ENCODE measurements at places on chromosomes 3 and 15. TPM values are rescaled to one million over a fixed set of nuclear protein-coding genes. Genes with fewer than 3 reads are reported as not detected.

DNA sequence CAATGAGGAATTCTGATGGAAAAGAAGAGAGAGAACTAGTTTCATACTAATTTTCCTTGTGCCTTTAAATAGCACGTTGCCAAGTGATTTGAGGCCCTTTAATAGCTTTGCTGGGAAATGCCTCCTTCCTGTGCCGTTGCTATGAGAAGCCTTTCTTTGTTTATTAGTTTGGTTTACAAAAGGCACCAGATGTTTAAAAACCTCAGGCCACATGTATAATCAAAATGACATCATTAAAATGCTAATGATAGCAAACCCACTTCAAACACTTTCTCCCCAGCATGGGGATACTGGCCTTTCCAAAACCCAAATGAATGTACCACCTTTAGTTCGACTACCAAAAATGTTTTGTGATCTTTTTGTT, 50.0 kb upstream of the TBC1D23 start:
- no peaks in the 10 kb centered on the region for H3K36me3 ChIP-seq
- no peak overlapping the region for H3K27ac ChIP-seq
- no peak overlapping the region for H3K4me3 ChIP-seq
- H3K4me1 ChIP-seq, result peaks cover 18% of the 10 kb centered on the region

KIAA1143 gene
- total RNA-seq, result 24.6 TPM

MESP2 gene
- 0.26 TPM for total RNA-seq

TRAIP gene
- 17.8 TPM for total RNA-seq

GRCh38 chr3:120875989-120876388, 32.0 kb upstream of the STXBP5L start:
- no peaks in the 10 kb centered on the region for H3K4me1 ChIP-seq
- peaks cover 16% of the 10 kb centered on the region for H3K27me3 ChIP-seq
- no peaks in the 10 kb centered on the region for H3K36me3 ChIP-seq
- DNase-seq, result no peak
- no peak overlapping the region for H3K4me3 ChIP-seq
- H3K27ac ChIP-seq, result no peak overlapping the region

DNA sequence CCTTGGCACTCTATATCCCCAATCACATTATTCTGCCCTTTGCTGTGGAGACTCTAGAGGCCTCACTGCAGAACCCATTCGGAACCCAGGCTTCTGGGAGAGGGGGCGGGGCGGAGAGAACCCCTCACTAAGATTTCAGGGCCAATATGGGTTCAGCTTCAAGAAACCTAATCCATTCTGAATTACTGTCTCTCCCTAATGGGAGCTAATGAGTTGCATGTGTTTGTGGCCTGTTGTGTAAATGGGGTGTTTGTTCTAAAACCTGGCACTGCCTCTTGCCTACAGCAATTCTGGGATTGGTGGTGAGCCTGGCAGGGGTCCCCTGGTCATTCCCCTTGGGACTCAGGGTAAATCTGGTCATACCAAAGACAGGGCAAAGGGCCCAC, 605 bp upstream of the RASL12 start:
- peaks cover 14% of the 10 kb centered on the region for H3K4me1 ChIP-seq
- peak overlapping the region; percentile 44 for H3K4me3 ChIP-seq
- H3K27ac ChIP-seq, result no peak overlapping the region
- no peaks in the 10 kb centered on the region for H3K27me3 ChIP-seq
- DNase-seq, result no peak
- H3K36me3 ChIP-seq, result no peaks in the 10 kb centered on the region

DNA sequence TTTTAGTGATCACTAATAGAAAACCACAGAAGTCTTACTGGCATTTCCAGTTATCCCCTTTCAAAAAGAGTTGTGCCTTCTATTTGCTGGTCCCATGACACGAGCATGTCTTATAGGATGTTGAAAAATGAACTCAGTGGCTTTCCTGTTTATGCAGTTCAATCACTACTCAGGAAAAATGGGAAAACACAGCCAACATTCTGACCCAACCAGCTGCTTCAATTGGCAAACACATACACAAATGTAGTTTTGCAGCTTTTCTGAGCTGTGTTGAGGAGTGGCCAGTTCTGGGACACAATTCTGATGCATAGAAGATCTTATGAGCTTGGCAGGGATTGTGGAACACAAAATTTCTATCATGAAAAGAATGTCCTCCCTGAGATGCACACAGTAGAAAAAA, 40.3 kb downstream of the FSTL1 start:
- H3K36me3 ChIP-seq, result peaks cover 12% of the 10 kb centered on the region
- no peak for DNase-seq
- no peaks in the 10 kb centered on the region for H3K4me1 ChIP-seq
- H3K4me3 ChIP-seq, result no peak overlapping the region

TIPARP gene
- 116 TPM for total RNA-seq

DNA sequence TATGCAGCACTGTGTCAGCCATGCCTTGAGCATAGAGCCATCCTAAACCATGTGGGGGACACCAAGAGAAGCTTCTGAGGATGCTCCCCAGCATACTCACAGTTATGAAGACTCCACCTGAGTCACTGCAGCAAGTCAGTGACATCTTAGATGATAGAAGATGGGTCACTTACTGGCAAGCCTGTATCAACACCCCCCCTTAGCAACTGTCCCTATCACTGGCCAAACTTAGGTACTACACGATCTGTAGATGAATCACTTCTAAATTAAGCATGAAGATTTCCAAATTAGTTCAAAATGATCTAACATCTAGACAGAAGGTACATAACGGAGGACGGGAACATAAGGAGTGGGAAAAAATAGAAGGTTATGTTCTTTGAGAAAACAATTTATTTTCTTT, 13.2 kb upstream of the LMCD1 start:
- no peak for DNase-seq
- no peak overlapping the region for H3K27ac ChIP-seq
- no peaks in the 10 kb centered on the region for H3K27me3 ChIP-seq
- no peaks in the 10 kb centered on the region for H3K4me1 ChIP-seq
- no peaks in the 10 kb centered on the region for H3K36me3 ChIP-seq

OIP5 gene
- 31.0 TPM for total RNA-seq

DNA sequence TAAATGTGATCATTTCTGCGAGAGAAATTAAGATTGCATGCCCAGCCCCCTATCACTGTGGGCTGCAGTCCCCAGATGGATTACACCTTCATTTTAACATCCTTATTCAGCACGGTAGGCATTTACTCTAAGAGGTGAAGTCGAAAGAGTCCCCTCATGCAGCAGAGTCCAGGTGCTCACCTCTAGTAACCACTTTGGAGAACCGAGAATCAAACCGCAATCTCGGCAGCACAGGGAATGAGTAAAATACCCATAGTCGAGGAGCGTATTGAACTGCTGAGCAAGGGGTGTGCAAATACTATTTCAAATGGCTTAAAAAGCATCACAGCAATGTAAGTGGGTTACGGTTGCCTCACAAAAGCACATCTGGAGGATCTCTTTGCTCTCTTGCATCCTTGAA, 298.6 kb upstream of the ICE2 start:
- DNase-seq, result no peak
- no peaks in the 10 kb centered on the region for H3K4me1 ChIP-seq
- H3K36me3 ChIP-seq, result no peaks in the 10 kb centered on the region
- no peak overlapping the region for H3K4me3 ChIP-seq

- peaks cover 15% of the 10 kb centered on the region for H3K27me3 ChIP-seq
- H3K4me1 ChIP-seq, result no peaks in the 10 kb centered on the region
- DNase-seq, result no peak
- H3K27ac ChIP-seq, result no peak overlapping the region
Observed at GRCh38 chr15:83898361-83898760, 244.4 kb downstream of the ADAMTSL3 start.

- peaks cover 61% of the 10 kb centered on the region for H3K4me1 ChIP-seq
- H3K4me3 ChIP-seq, result no peak overlapping the region
- no peaks in the 10 kb centered on the region for H3K27me3 ChIP-seq
- no peaks in the 10 kb centered on the region for H3K36me3 ChIP-seq
- H3K27ac ChIP-seq, result peak overlapping the region; percentile 62
Observed at GRCh38 chr3:177119829-177120228, 77.5 kb downstream of the TBL1XR1 start.

GRCh38 chr15:85723960-85724945, 70.5 kb downstream of the KLHL25 start:
- H3K27ac ChIP-seq, result no peak overlapping the region
- no peaks in the 10 kb centered on the region for H3K27me3 ChIP-seq
- H3K4me1 ChIP-seq, result no peaks in the 10 kb centered on the region
- no peak for DNase-seq

- peaks cover 25% of the 10 kb centered on the region for H3K27me3 ChIP-seq
- H3K27ac ChIP-seq, result no peak overlapping the region
- no peak overlapping the region for H3K4me3 ChIP-seq
- H3K4me1 ChIP-seq, result no peaks in the 10 kb centered on the region
- H3K36me3 ChIP-seq, result no peaks in the 10 kb centered on the region
Observed at GRCh38 chr3:187626581-187626980, 43.6 kb downstream of the SST start.

TMEM212 gene
- not detected for total RNA-seq

DNA sequence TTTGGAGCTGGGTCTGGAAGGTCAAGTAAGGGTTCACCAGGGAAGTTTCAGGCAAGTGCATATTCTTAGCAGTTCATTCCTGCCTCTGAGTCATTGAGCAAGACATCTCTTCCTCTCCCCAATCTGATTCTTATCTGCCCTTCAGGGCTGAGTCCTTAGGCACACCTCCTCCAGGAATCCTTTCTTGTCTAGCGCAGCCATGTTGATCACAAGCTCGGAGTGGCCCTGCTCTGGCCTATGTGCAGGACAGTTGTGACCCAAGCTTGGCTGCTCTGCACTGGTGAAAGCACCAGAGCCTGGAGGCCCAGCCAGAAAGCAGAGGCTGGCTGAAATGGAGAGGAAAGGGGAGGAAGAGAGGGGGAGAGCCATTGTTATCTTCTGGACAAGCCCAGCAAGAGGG, 30.9 kb upstream of the MRPS22 start:
- H3K36me3 ChIP-seq, result no peaks in the 10 kb centered on the region
- H3K4me3 ChIP-seq, result no peak overlapping the region
- no peaks in the 10 kb centered on the region for H3K27me3 ChIP-seq
- no peaks in the 10 kb centered on the region for H3K4me1 ChIP-seq
- no peak overlapping the region for H3K27ac ChIP-seq
- DNase-seq, result no peak

GRCh38 chr15:31367021-31367729, 40.5 kb downstream of the KLF13 start:
- H3K27ac ChIP-seq, result no peak overlapping the region
- no peaks in the 10 kb centered on the region for H3K36me3 ChIP-seq
- no peaks in the 10 kb centered on the region for H3K27me3 ChIP-seq
- peak; percentile 49 for DNase-seq
- peaks cover 24% of the 10 kb centered on the region for H3K4me1 ChIP-seq

GRCh38 chr3:143298886-143299535, 179.4 kb downstream of the CHST2 start:
- H3K36me3 ChIP-seq, result no peaks in the 10 kb centered on the region
- H3K4me1 ChIP-seq, result no peaks in the 10 kb centered on the region
- no peaks in the 10 kb centered on the region for H3K27me3 ChIP-seq
- DNase-seq, result no peak
- H3K27ac ChIP-seq, result no peak overlapping the region

GRCh38 chr3:173055228-173055933, 85.7 kb downstream of the SPATA16 start:
- no peaks in the 10 kb centered on the region for H3K4me1 ChIP-seq
- H3K4me3 ChIP-seq, result no peak overlapping the region
- H3K36me3 ChIP-seq, result no peaks in the 10 kb centered on the region
- no peak overlapping the region for H3K27ac ChIP-seq

BNC1 gene
- 0.46 TPM for total RNA-seq

DNA sequence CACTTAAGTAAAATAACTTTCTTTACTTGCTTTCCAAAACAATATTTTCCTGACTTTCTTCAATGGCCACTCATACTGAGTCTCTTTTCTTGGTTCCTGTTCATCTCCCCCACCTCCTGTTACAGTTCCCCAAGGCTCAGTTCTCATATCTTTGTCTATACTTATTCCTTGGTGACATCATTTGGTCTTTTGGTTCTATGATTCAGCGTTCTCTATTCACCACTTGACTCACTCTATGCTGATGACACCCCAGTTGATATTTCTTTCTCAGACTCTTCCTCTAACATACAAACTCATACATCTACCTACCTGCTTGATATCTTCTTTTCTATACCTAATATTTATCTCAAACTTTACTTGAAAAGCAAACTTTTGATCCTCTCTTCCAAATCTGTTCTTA, 85.0 kb upstream of the P3H2 start:
- no peaks in the 10 kb centered on the region for H3K27me3 ChIP-seq
- no peak for DNase-seq
- no peaks in the 10 kb centered on the region for H3K36me3 ChIP-seq
- no peaks in the 10 kb centered on the region for H3K4me1 ChIP-seq

- no peaks in the 10 kb centered on the region for H3K27me3 ChIP-seq
- H3K4me1 ChIP-seq, result peaks cover 18% of the 10 kb centered on the region
- no peak for DNase-seq
- H3K27ac ChIP-seq, result no peak overlapping the region
- H3K36me3 ChIP-seq, result no peaks in the 10 kb centered on the region
Observed at GRCh38 chr3:178456621-178457285, 79.5 kb upstream of the KCNMB2 start.

DNAJA4 gene
- 12.0 TPM for total RNA-seq

DNA sequence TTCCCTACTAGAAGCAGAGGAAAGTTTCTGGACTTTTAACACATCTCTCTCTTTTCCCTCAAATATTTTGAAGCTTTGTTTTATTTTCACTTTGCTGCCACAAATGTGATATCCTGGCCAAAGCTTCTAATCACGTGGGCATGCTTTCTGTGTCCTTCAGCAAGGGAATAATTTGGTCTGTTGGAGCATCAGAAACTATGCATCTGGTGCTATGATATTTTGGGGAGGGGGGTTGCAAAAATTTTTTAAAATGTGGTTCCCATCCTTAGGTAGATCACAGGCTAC, 254.2 kb downstream of the GAP43 start:
- peak overlapping the region; percentile 56 for H3K27ac ChIP-seq
- H3K27me3 ChIP-seq, result no peaks in the 10 kb centered on the region
- H3K4me1 ChIP-seq, result peaks cover 38% of the 10 kb centered on the region
- H3K4me3 ChIP-seq, result no peak overlapping the region
- no peaks in the 10 kb centered on the region for H3K36me3 ChIP-seq

GRCh38 chr15:80984856-80985255, 4.8 kb downstream of the MESD start:
- peaks cover 16% of the 10 kb centered on the region for H3K36me3 ChIP-seq
- H3K27ac ChIP-seq, result no peak overlapping the region
- H3K4me3 ChIP-seq, result no peak overlapping the region

DNA sequence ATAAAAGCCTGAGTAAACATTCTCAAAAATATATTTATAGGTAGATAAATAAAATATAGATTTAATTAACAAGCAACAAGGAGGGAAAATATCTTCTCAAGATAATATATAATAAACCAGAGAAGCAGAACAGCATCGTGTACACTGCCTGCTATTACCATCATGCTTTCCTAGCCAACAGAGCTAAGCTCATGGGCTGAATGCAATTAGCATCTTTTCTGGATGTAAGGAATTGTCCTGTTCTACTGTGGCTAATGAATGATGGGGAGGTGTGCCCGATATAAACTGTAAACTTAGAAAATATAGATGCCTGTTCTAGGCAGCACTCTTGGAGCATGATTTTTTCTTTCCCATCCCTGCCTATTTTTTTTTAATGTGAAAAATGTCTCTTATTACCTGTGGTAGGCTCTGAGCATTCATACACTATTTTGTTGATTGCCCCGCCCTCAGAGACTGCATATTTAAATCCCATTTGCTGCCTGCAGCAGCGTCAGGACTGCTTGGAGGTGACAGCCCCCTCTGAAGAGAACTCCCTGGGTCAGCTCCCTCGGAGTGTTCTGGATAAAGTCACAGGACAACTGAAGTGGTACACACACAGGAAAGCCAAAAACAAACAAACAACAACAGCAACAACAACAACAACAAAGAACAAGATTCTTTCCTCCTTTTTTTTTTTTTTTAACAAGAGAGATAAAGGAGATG, 312.3 kb downstream of the SATB1 start:
- H3K4me1 ChIP-seq, result no peaks in the 10 kb centered on the region
- no peak overlapping the region for H3K4me3 ChIP-seq
- no peak overlapping the region for H3K27ac ChIP-seq
- no peak for DNase-seq
- no peaks in the 10 kb centered on the region for H3K27me3 ChIP-seq
- H3K36me3 ChIP-seq, result no peaks in the 10 kb centered on the region

- no peaks in the 10 kb centered on the region for H3K36me3 ChIP-seq
- no peak for DNase-seq
- no peak overlapping the region for H3K27ac ChIP-seq
Observed at GRCh38 chr3:84109911-84110310, 848.9 kb upstream of the CADM2 start.

Measured in A673 (cell line).